ENCODE measurements at places on chromosomes 1 and 21. TPM values are rescaled to one million over a fixed set of nuclear protein-coding genes. Genes with fewer than 3 reads are reported as not detected.

GRCh38 chr1:41739061-41739955 is 179.4 kb downstream of the HIVEP3 start:
- peak; percentile 71 for DNase-seq
- no peaks in the 10 kb centered on the region for H3K27me3 ChIP-seq
- H3K36me3 ChIP-seq, result no peaks in the 10 kb centered on the region
- H3K27ac ChIP-seq, result no peak overlapping the region
- peak overlapping the region; percentile 8 for H3K4me3 ChIP-seq

GRCh38 chr1:201792534-201793305 is 36.2 kb upstream of the IPO9 start:
- DNase-seq, result peak; percentile 71
- H3K27me3 ChIP-seq, result no peaks in the 10 kb centered on the region
- H3K27ac ChIP-seq, result peak overlapping the region; percentile 78
- no peak overlapping the region for H3K4me3 ChIP-seq
- H3K4me1 ChIP-seq, result peaks cover 75% of the 10 kb centered on the region

- H3K27ac ChIP-seq, result peak overlapping the region; percentile 6
- no peaks in the 10 kb centered on the region for H3K36me3 ChIP-seq
Observed at GRCh38 chr1:68291688-68292384, 59.5 kb upstream of the WLS start.

GRCh38 chr1:200376528-200376927 is 33.3 kb downstream of the ZNF281 start:
- no peaks in the 10 kb centered on the region for H3K4me1 ChIP-seq
- H3K27ac ChIP-seq, result no peak overlapping the region
- no peaks in the 10 kb centered on the region for H3K36me3 ChIP-seq
- no peaks in the 10 kb centered on the region for H3K27me3 ChIP-seq
- DNase-seq, result no peak

- peaks cover 95% of the 10 kb centered on the region for H3K27me3 ChIP-seq
- H3K4me1 ChIP-seq, result peaks cover 21% of the 10 kb centered on the region
- H3K36me3 ChIP-seq, result no peaks in the 10 kb centered on the region
- no peak overlapping the region for H3K27ac ChIP-seq
Observed at GRCh38 chr1:228058949-228059633, 23.4 kb upstream of the ARF1 start.

GRCh38 chr21:36048357-36048756 is 12.0 kb downstream of the SETD4 start:
- DNase-seq, result no peak
- H3K27ac ChIP-seq, result no peak overlapping the region
- no peaks in the 10 kb centered on the region for H3K4me1 ChIP-seq
- no peaks in the 10 kb centered on the region for H3K27me3 ChIP-seq
- no peak overlapping the region for H3K4me3 ChIP-seq
- peaks cover 88% of the 10 kb centered on the region for H3K36me3 ChIP-seq

DNA sequence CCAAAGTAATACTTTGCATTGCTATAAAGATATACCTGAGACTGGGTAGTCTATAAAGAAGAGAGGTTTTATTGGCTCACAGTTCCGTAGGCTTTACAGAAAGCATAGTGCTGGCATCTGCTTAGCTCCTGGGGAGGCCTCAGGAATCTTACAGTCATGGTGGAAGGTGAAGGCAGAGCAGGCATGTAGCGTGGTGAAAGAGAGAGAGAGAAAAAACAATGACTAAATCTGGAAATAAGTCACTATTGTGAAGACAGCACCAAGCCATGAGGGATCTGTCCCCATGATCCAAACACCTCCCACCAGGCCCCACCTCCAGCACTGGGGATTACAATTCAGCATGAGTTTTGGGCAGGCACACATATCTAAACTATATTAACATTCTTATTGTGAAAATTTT is 30.4 kb downstream of the SLC30A7 start:
- H3K4me1 ChIP-seq, result peaks cover 4% of the 10 kb centered on the region
- DNase-seq, result no peak
- peaks cover 10% of the 10 kb centered on the region for H3K36me3 ChIP-seq
- H3K27me3 ChIP-seq, result no peaks in the 10 kb centered on the region

GRCh38 chr1:165849353-165850133 is 22.1 kb downstream of the UCK2 start:
- peaks cover 21% of the 10 kb centered on the region for H3K4me1 ChIP-seq
- no peak overlapping the region for H3K4me3 ChIP-seq
- H3K27ac ChIP-seq, result no peak overlapping the region
- DNase-seq, result no peak
- no peaks in the 10 kb centered on the region for H3K36me3 ChIP-seq
- H3K27me3 ChIP-seq, result no peaks in the 10 kb centered on the region

DNA sequence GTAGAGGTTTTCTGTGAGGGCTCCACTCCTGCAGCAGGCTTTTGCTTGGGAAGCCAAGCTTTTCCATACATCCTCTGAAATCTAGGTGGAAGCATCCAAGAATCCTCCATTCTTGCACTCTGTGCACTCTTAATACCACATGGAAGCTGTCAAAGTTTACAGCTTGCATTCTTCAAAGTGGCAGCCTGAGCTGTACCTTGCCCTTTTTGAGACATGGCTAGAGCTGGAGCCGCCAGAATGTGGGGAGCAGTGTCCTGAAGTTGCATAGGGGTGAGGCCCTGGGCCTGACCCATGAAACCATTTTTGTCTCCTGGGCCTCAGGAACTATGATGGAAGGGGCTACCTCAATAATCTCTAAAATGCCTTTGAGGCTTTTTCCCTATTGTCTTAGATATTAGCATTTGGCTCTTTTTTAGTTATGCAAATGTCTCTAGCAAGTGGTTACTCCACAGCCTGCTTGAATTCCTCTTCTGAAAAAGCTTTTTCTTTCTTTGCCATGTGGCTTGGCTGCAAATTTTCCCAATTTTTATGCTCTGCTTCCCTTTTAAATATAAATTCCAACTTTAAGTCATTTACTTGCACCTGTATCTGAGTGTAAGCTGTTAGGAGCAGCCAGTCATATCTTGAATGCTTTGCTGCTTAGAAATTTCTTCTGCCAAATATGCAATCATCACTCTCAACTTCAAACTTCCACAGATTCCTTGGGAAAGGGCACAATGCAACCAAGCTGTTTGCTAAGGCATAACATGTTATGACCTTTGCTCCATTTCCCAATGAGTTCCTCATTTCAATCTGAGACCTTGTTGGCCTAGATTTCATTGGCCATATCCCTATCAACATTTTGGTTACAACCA is 92.1 kb upstream of the ARTN start:
- H3K4me1 ChIP-seq, result peaks cover 4% of the 10 kb centered on the region
- H3K4me3 ChIP-seq, result no peak overlapping the region
- peaks cover 40% of the 10 kb centered on the region for H3K36me3 ChIP-seq
- H3K27me3 ChIP-seq, result no peaks in the 10 kb centered on the region
- H3K27ac ChIP-seq, result no peak overlapping the region

DNA sequence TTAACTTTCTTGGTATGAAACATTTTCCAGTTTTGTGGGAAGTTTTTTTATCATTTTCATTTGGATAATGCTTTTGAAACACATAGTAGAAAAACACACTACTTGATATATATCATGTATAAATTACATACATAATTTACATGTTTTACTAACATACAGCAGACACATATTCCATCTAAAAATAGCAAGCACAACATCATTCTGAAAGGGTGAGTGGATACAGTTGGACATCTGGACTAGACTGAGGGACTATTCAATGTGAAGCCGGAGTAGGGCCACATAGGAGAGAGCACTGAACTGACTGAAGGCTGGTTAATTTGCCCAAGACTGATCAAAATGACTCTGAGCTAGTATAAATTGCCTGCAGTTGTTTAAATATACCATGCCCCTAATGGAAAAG is 11.7 kb downstream of the CDKN2C start:
- H3K27ac ChIP-seq, result peak overlapping the region; percentile 99
- H3K4me1 ChIP-seq, result peaks cover 38% of the 10 kb centered on the region
- H3K36me3 ChIP-seq, result no peaks in the 10 kb centered on the region

- no peaks in the 10 kb centered on the region for H3K27me3 ChIP-seq
- no peak for DNase-seq
- no peaks in the 10 kb centered on the region for H3K36me3 ChIP-seq
- H3K27ac ChIP-seq, result no peak overlapping the region
Observed at GRCh38 chr1:234950598-234950997, 178.0 kb downstream of the TOMM20 start.

DNA sequence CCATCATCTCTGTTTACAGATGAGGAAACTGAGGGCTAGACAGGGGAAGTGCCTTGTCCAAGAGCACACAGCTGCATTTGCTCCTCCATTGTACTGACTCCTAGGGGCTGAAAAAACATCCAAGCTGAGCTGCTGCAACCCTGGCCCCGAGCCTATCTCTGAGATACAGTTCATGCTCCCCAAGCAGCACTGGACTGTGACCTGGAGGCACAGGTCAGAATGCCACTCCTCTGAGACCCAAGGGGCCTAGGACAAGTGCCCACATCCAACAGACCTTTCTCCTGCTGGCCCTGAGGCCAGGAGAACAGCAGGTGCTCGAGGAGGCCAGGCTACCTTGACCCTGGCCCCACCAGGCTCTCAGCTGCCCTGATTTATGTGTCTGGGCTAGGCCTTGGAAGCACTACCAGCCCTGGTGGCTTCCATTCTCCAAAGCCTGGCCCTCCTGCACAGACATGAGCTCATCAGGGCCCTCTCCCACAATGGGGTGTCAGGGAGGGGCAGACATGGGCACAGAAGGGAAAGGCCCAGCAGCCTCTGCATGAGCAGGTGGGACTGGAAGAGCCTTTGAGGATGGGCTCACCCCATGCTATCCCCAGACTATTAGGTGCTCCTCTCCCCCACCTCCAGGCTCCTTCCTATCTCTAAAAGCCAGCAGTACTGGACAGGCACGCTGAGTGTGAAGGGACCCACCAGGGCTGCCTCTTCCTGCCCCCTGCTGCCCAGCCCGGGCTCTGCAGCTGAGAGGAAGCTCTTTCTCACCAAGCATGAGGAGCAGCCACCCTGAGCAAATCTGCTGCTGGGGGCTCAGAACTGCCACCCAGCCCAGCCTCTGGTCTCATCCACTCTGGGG is 18.8 kb downstream of the ADGRB2 start:
- no peak overlapping the region for H3K4me3 ChIP-seq
- peak; percentile 67 for DNase-seq
- H3K27ac ChIP-seq, result no peak overlapping the region
- peaks cover 7% of the 10 kb centered on the region for H3K27me3 ChIP-seq
- H3K36me3 ChIP-seq, result no peaks in the 10 kb centered on the region

DNA sequence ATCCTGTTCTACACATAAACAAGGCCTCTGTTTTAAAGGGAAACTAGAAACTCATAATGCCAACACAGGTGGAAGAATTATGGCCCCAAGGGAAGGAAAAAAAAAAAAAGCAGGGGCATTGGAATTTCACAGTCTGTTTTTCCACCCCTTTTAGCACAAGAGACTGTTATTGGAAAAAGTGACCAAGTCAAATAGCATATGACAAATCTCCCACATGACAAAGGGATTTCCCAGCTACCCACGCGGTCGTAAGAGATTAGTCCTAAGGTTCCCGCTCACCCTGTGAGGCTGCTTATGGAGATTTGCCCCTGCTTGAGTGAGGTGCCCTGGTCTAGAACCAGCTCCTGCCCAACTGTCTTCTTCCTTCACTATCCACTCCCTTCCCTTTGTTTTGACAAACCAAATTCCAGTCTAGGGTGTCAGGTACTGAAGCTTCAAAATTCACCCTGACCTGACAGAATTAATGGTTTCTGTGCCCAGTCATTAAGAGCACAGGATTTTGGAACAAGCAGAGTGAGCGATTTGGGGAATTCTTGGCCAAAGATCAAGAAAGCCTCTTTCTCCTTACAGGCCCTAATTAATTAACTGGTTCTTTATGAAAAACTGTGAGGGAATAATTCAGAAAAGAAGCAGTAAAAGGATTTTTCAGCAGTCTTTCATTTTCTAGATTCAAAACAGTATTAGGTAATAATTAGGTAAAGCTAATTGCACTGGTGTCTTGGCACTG is 107.3 kb downstream of the NMNAT2 start:
- H3K27ac ChIP-seq, result peak overlapping the region; percentile 63
- no peak overlapping the region for H3K4me3 ChIP-seq
- no peaks in the 10 kb centered on the region for H3K36me3 ChIP-seq
- no peaks in the 10 kb centered on the region for H3K27me3 ChIP-seq
- H3K4me1 ChIP-seq, result peaks cover 52% of the 10 kb centered on the region
- DNase-seq, result no peak

DNA sequence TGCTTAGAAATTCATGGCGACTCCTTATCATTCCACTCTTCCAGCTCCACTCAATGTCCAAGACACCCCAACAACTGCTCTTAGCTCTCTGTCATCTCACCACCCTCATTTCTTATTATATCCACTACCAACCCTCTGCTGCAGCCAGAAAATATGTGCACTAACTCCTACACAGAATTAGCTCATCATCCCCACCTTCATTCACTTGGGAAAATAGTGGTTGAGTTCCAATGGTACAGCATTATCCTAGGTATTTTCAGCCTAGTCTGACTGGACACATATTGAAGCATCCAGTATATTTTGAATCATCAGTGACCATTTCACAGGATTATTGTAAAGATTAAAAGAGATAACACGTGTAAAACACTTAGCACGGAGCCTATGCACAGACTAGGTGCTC is 16.7 kb upstream of the VSIG8 start:
- peaks cover 5% of the 10 kb centered on the region for H3K4me1 ChIP-seq
- H3K36me3 ChIP-seq, result no peaks in the 10 kb centered on the region
- H3K27me3 ChIP-seq, result no peaks in the 10 kb centered on the region
- no peak overlapping the region for H3K27ac ChIP-seq

GRCh38 chr1:157201767-157202166 is 63.6 kb upstream of the ETV3 start:
- no peaks in the 10 kb centered on the region for H3K36me3 ChIP-seq
- H3K4me3 ChIP-seq, result no peak overlapping the region

DNA sequence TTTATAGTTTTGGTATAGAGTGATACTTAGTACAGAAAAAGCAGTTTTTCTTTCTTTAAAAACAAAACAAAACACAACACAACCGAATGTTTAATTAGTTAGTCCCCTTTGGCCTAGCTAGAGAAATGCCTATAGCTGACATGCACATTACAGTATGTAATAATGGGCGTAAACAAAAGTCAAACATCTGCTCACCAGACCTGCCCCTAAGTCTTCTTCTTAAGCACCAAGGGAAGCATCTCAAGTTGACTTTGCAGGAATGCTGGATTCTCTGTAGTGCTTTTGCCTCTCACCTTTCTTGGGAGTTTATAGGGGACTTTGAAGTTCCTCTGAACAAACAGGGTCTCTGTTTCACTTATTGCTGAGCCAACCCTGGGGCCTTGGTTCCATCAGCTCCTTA is 143.7 kb downstream of the TM2D1 start:
- H3K4me1 ChIP-seq, result no peaks in the 10 kb centered on the region
- no peak for DNase-seq
- H3K36me3 ChIP-seq, result no peaks in the 10 kb centered on the region
- no peaks in the 10 kb centered on the region for H3K27me3 ChIP-seq

GRCh38 chr1:150557065-150557600 is 7.9 kb downstream of the ADAMTSL4 start:
- no peak overlapping the region for H3K27ac ChIP-seq
- no peaks in the 10 kb centered on the region for H3K27me3 ChIP-seq
- peaks cover 23% of the 10 kb centered on the region for H3K36me3 ChIP-seq
- no peak for DNase-seq
- no peak overlapping the region for H3K4me3 ChIP-seq

GRCh38 chr1:231691618-231692259 is 65.1 kb downstream of the DISC1 start:
- peak; percentile 38 for DNase-seq
- H3K4me1 ChIP-seq, result peaks cover 53% of the 10 kb centered on the region
- no peaks in the 10 kb centered on the region for H3K27me3 ChIP-seq
- H3K4me3 ChIP-seq, result no peak overlapping the region

- no peaks in the 10 kb centered on the region for H3K4me1 ChIP-seq
- no peak overlapping the region for H3K4me3 ChIP-seq
- DNase-seq, result no peak
- H3K27ac ChIP-seq, result no peak overlapping the region
- H3K27me3 ChIP-seq, result no peaks in the 10 kb centered on the region
- H3K36me3 ChIP-seq, result peaks cover 50% of the 10 kb centered on the region
Observed at GRCh38 chr1:151106894-151107293, 36.3 kb downstream of the GABPB2 start.

The OBSCN gene
- 316 TPM for total RNA-seq

The THRAP3 gene
- 59.0 TPM for total RNA-seq

The TRIM58 gene
- total RNA-seq, result 0.16 TPM
